ENCODE measurements at places on chromosomes 3 and 15.

DNA sequence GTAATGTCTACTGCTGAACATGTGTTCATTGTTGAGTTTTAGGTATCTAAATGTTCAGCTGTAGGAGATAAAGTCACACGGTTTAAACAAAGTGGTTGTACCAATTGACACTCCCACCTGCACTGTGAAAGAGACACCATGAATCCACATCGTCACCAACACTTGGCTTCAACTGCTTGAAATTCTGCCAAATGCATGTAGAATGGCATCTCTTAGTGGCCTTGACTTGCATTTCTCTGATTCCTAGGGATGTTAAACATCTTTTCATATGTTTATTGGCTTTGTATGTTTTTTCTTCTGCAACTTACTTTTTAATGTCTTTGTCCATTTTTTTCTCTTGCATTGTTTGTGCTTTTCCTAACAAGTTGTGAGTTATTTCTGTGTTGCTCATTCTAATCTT, 43.4 kb downstream of the RPLP1 start:
- no peak for DNase-seq

DNA sequence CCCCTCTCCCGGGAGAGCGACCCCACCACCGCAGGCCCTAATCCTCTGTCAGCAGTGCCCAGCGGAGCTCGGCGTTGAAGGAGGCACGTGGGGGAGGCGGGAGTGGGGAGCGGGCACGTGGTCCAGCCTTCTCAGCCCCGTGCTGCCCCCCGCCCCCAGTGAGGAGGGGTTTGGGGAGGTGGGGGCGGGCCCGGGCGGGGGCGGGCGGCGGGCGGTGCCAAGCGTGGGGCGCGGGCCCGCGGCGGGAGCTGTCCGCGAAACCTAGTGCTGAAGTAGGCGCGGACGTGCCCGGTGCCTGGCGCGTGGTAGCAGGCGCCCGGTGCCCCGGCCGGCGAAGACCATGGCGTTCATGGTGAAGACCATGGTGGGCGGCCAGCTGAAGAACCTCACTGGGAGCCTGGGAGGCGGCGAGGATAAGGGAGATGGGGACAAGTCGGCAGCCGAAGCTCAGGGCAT, at the start of gene CPLX3:
Gene CPLX3 (plus strand): TSS at position 264 of the 456 bp plus-strand sequence. CDS start 77 bp downstream, at position 341.
- no peak for DNase-seq

GRCh38 chr3:55160241-55160983, 232.6 kb upstream of the LRTM1 start:
- no peak for DNase-seq

- no peak for DNase-seq
These were observed 808 bp downstream of the GK5 start for GRCh38 chr3:142224482-142225072.

DNA sequence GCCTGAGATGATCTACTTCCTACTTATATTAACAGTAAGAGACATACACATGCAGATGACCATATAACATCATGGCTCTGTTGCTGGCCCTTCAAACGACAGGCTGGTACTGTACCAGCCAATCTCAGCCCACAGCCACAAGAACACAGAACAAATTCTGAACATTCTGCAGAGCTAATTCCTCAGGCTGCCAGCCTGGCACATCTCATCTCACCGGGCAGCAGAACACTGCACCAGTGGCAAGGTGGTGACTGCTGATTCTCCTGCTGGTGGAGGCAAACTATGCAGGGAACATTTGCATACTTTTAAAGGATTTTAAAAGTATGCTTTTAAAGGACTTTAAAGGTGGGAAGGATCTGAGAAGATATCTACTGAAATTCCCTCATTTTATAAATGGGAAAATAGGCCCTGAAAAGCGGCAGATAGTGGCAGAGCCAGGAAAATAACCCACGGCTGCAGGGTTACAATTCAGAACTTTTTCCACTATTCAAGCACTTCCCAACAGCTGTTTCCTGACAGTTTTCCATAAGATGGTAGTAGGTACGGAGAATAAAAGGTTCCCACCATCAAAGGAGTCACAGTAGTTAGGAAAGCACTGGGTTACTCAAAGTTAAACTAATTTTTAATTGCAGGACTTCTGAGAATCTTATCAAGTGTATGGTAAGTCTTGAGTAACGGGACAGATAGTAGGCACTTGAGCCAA, 37.3 kb downstream of the SUMF1 start:
- no peak for DNase-seq

GRCh38 chr3:146895026-146895749, 290.0 kb upstream of the PLSCR5 start:
- no peak for DNase-seq

GRCh38 chr15:95442107-95442719, 888.3 kb upstream of the NR2F2 start:
- DNase-seq = no peak

GRCh38 chr15:68228971-68229385, 550 bp downstream of the CLN6 start:
- no peak for DNase-seq

DNA sequence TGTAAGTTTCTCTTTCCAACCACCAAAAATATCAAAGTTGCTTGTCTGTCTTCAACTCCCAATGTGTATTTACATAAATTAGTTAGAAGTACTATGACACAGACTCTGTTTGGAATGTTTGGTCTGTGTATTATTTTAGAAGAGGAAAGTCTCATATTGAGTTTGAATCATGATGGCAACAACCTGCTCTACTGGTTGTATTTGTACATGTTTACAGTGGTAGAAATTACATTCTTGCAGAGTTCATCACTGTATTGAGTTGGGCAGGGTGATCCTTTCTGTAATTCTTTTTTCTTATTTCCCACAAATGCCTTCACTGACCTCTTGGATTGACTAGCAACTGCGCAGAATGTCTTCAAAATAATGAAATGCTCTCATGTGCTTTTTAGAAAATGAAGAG, 149.6 kb downstream of the CHL1 start:
- no peak for DNase-seq

GRCh38 chr3:132343018-132343612, 25.9 kb downstream of the ACP3 start:
- peak; percentile 88 for DNase-seq

- DNase-seq = peak; percentile 18
These were observed 59.3 kb downstream of the CYP11A1 start for GRCh38 chr15:74307827-74308811.

GRCh38 chr15:70327856-70328678, 230.3 kb upstream of the TLE3 start:
- DNase-seq = peak; percentile 47

GRCh38 chr3:138781012-138781470, 53.7 kb downstream of the PIK3CB start:
- no peak for DNase-seq

GRCh38 chr3:73148682-73149081, 87.2 kb downstream of the EBLN2 start:
- no peak for DNase-seq

DNA sequence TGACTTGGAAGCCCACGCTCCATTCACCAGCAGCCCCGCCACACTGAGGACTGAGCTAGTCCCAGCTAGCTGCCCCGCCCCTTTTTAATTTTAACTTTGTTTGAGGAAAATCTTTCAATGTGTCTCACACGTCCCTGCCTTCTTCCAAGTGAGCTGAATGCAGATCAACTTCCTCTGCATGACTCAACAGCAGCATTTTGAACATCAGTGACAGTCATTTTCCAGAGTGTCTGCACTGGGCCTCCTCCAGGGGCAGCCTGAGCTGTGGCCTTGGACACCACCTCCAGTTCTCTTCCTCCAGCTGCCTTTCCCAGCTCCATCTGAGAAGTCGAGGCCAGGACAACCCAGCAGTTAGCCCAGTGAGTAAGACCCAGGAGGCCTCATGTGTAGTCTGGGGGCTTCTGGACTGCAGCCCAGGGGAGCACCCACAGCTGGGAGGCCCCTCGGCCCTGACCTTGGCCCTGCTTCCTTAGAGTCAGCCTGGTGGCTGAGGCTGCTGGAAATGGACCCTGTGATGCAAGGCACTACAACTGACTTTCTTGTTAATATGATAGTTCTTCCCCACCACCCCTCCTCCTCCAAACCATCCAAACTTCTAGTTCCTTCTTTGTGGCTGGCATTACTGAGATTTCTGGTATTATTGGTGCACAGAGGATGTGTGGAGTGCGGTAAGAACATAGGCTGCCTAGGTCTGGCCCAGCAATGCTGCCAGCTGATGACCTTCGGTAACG, 21.4 kb upstream of the ESYT3 start:
- DNase-seq = peak; percentile 32

- no peak for DNase-seq
These were observed 28.8 kb downstream of the GOLIM4 start for GRCh38 chr3:168066882-168067281.

DNA sequence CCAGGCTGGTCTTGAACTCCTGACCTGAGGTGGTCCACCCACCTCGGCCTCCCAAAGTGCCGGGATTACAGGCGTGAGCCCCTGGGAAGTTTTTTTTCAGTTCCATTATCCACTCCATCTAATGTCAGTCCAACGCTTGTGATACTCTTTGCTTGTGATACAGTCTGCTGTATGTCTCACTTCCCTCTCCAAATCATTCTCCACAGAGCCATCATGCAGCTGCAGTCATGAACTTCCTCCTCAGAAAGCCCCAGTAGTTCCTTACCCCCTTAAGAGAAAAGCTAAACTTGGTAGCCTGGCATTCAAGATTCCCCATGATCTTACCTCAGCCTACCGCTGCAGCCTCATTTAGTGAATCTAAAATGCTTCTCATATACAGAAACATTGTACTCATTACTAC, 2.3 kb downstream of the ARPC4 start:
- peak; percentile 11 for DNase-seq

- DNase-seq = no peak
These were observed 13.2 kb downstream of the C3orf22 start for GRCh38 chr3:126545544-126545943.

DNA sequence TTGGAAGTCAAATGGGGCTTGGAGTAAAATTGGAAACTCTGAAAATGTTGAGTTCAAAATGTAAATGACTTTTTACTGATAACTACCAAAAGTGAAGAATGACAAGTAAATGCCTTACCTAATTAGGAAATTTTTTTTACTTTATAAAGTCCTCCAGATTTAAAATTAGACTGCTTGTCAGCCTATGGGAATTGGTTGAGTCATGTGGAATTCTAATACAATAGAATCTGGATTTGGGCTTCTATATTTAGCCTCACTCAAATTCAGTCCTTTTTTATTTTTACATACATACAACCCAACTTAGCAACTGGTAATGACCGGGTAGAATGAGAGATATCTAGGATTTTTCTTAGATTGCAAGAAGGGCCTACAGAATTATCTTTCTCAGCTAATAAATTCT, 158.9 kb upstream of the CADPS start:
- no peak for DNase-seq

DNA sequence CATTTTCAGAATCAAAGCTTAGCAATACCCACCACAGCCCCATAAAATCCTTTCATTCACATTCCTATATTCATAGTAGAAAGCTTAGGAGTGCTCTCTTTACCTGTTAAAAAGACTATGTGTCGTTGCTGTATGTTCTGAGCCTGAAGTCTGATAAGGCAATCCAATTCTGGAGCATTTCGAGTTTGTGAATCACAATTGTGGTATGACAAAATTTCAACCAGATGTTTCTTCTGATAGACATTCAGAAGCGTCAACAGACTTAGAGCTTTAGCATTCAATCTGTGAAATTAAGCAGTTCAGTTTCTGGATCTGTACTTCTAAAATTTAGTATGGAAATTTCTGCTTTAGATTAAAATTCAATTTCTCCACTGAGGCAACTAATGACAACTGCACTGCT, 58.3 kb downstream of the TASOR start:
- DNase-seq = no peak

DNA sequence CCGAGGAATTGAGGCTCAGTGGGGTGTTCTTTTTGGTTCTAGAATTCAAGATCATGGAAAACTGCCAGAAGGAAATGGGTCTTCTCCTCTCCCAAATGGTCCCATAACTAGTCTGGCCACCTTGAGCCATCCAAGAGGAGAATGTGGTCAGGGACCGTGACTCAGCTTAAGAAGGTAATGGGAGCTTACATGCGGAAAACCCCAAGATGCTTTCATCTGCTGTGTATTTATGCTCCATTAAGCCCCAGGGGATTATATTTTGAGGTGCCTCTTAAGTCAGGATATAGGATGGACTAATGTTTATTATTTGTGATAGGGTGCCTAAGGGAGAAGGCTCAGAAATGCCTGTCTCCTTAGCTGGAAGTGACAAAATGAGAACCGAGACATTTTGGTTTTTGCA, 39.2 kb upstream of the DLG1 start:
- no peak for DNase-seq

- no peak for DNase-seq
These were observed 79.7 kb downstream of the RAB11A start for GRCh38 chr15:65949011-65949410.

GRCh38 chr3:155984791-155985417, 114.5 kb downstream of the GMPS start:
- no peak for DNase-seq

DNA sequence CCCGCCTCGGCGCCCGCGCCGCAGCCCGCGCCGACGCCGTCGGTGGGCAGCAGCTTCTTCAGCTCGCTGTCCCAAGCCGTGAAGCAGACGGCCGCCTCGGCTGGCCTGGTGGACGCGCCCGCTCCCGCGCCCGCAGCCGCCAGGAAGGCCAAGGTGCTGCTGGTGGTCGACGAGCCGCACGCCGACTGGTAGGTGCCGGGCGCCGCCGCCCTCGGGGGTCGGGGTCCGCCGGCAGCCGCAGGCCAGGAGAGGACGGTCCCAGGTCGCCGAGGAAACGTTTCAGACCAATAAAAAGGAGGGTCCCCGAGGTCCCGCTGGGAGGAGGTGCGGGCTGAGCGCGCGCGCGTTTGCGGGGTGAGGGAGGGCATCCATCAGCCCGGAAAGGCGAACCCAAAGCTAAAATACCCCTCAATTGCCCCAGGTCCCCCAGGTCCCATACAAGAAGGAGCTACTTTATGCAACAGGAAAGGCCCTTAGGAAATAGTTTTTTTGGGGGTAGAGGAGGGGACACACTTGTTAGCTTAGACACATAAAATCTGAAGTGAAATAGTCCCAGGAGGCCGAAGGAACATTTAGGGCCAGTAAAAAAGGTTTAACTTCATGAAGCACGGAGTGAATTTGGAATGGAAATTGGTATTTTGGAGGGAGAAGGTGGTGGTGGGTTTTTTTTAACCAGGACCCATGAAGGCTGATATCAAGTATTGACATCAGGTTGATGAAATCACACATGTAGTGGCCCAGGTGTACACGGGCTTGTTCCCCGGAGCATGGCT, 739 bp downstream of the SYN2 start:
- no peak for DNase-seq

- DNase-seq = no peak
These were observed 38.6 kb downstream of the UMPS start for GRCh38 chr3:124768812-124769211.

DNA sequence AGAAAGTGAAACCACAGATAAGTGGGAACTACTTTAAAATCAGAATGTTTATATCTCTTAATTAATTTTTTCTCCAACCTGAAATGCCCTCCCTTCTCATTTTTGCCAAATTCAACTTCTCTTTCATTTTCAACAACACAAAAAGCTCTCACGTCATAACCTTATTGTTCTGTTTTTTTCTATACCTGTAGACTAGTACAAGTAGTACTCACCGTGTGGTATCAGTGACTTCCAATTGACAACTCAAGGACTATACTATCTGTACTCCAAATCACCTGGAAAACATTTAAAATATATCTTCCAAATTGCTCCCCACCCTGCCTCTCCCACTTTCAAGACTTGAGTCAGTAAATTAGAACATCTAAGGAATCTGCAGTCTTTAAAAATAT, 72.8 kb upstream of the ZNF280D start:
- no peak for DNase-seq

Data from AML-193 (cell line).